AG09309 (cell line): ENCODE measurements at places on chromosomes 4 and X.

GRCh38 chr4:25050370-25051078 lies 19.8 kb upstream of the LGI2 start:
- no peak for DNase-seq

- DNase-seq, result no peak
These were observed 92.0 kb downstream of the IRF2 start for GRCh38 chr4:184382189-184382846.

GRCh38 chr4:145732001-145732815 lies 52.3 kb downstream of the C4orf51 start:
- DNase-seq, result no peak

DNA sequence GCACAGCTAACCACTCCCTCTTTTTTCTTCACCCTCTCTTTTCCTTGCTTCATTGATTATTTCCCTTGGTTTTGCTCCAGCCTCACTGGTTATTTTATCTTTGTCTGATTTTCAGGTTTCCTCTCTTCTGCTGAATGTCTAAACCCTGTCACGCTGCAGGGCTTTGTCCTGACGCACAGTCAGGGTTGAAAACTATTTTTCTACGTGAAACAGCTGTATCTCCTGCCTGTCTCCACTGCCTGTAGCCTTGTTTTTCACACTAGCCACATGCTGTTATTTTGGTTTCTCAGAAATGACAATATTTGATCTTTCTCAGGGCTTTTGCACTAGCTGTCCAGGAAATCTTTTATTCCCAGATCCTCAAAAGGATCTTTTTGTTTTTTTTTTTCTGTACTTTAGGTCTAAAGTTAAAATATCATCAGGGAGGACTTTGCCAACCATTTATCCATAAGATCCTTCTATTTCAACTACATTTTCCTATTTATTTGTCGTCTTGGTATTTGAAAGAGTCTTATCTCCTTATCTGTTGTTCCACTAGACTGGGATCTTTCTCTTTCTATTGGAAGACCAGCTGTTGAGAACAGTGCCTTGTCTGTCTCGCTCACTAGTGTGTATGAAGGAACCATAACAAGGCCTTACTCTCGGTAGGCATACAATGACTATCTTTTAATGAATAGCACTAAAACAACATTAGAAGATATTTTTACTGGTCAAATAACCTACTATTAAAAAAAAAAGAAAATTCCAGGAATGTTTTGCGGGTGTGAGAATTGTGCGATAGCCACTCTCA lies 164.3 kb downstream of the PDHA2 start:
- DNase-seq, result no peak

DNA sequence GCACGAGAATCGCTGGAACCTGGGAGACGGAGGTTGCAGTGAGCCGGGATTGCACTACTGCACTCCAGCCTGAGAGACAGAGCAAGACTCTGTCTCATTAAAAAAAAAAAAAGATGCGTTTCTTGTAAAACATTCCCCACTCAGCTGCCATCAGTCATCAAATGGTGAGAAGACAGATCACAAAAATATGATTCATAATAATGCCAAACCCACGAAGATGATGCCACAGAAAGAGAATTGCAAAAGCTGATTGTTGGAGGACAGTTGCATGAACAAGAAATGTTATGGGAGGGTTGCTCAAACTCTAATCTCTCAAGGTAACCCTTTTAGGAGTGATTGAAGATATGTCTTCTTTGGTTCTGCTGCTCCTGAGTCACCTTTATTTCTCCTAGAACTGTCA lies 21.4 kb upstream of the SMIM14 start:
- DNase-seq, result no peak

GRCh38 chrX:135015523-135016245 lies 6.7 kb downstream of the RTL8B start:
- DNase-seq, result no peak

- no peak for DNase-seq
These were observed 330.3 kb downstream of the CBLL2 start for GRCh38 chrX:22603060-22603459.

DNA sequence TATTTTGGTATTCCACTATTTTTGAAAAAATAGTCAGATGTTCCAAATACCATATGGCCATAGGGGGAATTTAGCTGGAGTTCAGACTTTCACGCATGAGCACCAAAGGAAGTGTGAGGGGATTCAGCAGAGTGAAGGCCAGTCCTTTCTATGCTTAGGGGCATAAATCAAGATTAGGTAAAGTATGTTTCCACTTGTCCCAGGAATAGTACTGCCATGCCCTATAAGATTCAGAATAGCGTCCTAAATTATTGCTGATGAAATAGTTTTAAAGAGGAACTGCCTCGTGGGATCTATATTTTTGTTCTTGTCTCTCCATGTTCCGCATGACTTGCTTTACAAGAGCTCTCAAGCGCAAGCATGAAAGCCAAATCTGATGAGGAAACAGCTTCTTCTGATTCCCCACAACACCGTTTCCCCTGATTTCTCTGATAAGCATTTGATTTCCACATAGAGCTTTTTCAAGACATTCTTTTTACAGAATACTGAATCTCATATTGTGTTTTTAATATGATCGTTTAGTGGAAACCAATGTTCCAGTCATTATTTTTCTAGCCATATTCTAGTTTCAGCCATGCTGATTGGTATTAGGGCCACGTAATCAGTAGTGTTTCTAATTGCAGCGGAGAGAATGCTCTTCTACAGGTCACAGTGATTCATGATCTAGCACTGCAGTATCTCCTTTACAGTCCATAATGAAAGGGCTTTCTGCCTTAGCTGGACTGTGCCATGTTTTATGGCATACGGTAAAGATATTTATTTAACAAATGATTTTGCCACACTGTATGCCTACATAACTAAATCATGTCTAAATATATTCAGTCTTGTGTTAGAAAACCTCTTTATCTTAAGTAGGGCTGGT lies 492.3 kb downstream of the CENPC start:
- DNase-seq, result no peak

DNA sequence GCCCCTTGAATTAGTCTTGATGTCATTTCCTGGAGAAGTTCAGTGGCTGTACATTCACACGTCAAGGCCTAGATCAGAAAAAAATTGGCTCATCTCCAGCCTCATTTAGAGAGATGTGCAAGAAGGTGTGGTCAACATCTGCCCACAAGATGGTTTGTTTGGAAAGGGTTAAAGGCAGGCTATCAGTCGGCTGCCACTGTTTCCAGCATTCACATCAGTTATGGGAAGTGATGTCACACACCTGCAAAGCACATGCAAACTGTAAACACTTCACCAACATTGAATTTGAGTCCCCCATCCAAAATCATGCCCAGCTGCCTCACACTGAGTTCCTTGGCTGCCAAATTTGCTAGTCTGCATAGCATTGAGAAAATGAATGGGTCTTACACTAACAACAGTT lies 498.3 kb upstream of the INTU start:
- no peak for DNase-seq

- DNase-seq, result no peak
These were observed 4.6 kb downstream of the BDH2 start for GRCh38 chr4:103095080-103095479.

GRCh38 chrX:154761977-154762536 lies 607 bp upstream of the DKC1 start:
- no peak for DNase-seq

DNA sequence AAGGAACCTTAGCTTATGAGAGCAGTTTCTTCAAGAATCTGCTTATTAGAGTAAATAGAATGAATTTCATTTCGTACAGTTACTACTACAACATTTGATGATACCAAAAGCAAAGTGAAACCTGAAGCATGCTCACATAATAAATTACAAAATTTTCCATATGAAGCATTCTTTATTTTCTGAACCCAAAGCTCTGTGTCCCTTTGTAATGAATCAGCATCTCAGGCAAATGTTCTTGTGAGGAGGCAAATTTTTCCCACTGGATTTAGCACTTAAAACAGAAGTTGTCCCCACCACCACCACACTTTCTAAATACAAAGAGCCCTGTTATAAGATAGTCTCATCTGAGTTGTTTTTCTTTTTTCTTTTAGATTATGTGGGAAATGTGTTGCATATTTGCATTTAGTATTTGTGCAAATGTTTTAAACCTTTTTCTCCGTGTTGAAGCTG lies 70.7 kb upstream of the NFKB1 start:
- DNase-seq, result no peak

DNA sequence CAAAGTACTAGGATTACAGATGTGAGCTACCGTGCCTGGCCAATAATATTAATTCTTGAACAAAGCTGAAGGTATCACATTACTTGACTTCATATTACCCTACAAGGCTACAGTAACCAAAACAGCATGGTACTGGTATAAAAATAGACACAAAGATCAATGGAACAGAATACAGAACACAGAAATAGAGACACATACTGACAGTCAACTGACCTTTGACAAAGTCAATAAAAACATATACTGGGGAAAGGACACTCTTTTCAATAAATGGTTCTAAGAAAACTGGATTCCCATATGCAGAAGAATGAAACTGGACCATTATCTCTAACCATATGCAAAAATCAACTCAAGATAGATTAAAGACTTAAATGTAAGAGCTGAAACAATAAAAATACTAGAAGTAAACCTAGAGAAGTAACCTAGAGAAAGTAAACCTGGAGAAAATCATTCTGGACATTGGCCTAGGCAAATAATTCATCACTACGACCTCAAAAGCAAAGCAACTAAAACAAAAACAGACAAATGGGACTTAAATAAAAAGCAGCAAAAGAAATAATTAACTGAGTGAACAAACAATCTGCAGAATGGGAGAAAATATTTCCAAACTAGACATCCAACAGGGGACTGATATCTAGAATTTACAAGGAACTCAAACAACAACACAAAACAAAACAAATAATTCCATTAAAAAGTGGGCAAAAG lies 156.6 kb downstream of the FGF16 start:
- no peak for DNase-seq

DNA sequence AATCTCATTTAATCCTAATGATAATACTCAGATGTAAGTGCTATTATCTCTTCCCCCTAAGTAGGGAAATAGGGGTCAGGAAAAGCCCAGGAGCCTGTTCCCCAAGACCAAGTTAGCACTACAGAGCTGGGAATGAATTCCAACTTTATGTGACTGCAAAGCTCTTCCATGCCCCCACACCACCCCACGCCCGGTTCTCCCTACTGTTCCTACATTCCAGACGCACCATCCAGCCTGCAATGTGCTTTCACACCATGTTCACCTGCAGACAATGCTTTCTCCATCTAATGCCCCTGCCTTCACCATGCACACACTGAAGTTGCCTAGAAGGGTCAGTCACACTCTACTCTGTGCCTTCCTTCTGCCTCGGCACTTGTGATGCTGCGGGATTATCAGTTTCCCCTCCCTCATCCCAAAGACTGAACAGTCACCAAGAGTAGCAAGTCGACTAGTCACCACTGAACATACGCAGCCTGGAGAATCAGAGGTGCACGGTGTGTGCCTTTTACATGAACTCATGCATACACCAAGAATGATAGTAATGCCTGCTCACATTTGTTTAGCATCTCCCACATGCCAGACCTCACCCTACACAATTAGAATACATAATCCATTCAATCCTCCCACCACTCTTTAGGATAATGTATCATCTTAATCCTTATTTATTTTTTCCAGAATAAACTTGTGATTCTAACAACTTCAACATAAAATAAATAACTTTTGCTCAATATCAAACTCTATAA lies 14.2 kb downstream of the SORBS2 start:
- DNase-seq, result no peak

- no peak for DNase-seq
These were observed 578.6 kb downstream of the SPOCK3 start for GRCh38 chr4:166655705-166656104.

GRCh38 chr4:180058691-180059215 lies 2184.4 kb upstream of the TENM3 start:
- DNase-seq, result no peak

DNA sequence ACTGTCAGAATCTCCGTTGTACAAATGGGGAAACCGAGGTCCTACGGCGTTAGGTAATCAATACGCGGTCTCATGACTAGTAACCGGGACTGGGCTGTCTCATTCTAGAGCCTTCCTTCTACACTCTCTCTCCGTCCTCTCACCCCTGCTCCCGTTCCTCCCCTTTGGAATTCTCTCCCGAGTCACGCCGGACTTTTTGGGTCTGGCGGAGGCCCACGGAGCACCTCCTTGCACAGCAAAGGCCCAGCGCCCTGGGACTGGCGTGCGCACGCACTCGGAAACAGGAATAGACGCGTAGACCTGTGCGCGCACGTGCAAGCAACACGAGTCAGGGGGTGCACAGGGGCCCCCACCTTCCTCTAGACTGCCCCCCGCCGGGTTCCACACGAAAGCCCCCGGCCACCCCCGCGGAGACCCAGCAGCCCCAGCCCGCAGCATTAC lies 361 bp downstream of the QDPR start:
- no peak for DNase-seq

DNA sequence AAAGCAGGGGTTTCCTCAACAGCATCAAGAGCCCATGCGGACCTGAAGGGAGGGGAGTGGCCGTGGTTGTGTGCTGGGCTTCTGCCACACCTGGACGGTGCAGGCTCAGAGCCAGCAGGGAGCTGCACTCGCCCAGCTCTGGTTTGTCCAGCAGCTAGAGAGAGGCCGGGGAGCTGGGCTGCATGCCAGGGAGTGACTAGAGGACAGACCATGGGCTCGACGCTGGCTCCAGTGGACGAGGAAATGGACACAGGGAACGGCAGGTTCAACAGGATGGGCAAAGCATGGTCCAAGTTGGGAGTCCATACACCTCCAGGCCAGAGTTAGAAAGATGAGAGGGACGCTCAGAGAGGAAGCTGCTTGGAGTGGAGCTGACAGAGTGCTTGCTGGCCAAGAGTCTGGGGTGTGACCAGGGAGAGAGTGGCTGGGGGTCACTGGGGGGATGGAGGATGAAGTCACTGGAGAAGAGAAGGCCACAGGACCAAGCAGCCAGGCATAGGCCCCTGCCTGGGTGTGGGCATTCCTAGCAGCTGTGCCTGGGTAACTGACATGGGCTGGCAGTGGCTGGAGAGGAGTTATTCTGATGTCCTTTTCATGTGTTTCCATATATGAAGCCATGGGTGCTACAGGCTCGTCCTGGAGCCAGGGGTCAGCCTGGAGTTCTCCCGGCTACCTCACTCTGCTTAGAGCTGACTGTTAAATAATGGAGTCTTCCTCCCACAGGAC lies 42.8 kb downstream of the HTT-AS start:
- no peak for DNase-seq

- DNase-seq, result no peak
These were observed 374.1 kb upstream of the RASGEF1B start for GRCh38 chr4:81845761-81846160.

GRCh38 chr4:41877020-41877796 lies 58.0 kb upstream of the TMEM33 start:
- DNase-seq, result no peak

- DNase-seq, result no peak
These were observed 172.1 kb downstream of the AFF2 start for GRCh38 chrX:148672517-148672916.

DNA sequence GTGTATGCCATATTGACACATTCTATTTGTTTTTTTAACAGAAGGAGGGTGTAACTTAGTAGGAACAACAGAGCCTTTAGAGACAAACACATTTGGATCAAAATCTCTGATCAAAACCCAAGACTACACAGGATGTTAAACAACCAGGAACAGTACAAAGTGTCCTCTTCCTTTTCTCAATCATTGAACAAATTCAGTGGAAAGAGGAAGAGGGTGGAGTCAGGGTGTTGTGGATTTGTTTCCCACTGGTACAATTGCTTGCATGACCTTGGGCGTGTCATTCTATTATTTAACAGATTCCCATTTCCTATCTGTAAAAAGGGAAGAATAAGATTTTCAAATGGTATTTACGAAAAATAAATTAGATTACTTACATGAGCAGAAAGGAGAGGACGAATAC lies 1162.8 kb upstream of the PRKX start:
- DNase-seq, result no peak

GRCh38 chr4:7324651-7325121 lies 110.0 kb downstream of the PSAPL1 start:
- DNase-seq, result no peak
